ENCODE measurements at places on chromosomes 4 and X.
A peak's percentile ranks its signal among the peaks of the same experiment; 100 is the strongest.

DNA sequence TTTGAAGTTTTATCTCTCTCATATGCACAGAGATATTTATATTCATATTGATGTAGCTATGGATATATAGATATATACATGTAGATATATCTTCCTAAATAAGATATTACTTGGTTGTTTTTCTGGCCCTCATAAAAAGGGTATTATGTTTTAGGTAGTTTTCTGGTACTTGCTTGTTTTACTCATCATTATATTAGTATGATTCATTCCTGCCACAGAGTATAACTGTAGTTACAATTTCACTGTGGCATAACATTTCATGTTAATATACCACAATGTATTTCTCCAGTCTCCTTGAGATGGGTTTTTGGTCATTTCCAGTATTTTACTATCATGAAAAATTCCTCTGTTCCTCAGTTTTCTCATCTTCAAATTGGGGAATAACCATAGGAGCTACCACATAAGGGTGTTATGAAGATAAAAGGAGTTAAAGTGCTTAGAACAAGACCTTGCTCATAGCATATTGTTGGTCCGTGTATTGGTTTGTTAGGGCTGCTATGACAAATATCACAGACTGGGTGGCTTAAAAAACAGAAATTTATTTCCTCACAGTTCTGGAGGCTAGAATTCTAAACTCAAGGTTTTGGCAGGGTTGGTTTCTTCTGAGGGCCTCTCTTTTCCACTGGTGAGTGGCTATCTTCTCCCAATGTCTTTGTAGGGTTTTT, 129.7 kb downstream of the TMEM164 start:
- DNase-seq: no peak

GRCh38 chrX:152904151-152905080, 6.5 kb downstream of the ZNF185 start:
- peak; percentile 28 for DNase-seq

GRCh38 chr4:112327965-112328733, 31.0 kb downstream of the ALPK1 start:
- no peak for DNase-seq

DNA sequence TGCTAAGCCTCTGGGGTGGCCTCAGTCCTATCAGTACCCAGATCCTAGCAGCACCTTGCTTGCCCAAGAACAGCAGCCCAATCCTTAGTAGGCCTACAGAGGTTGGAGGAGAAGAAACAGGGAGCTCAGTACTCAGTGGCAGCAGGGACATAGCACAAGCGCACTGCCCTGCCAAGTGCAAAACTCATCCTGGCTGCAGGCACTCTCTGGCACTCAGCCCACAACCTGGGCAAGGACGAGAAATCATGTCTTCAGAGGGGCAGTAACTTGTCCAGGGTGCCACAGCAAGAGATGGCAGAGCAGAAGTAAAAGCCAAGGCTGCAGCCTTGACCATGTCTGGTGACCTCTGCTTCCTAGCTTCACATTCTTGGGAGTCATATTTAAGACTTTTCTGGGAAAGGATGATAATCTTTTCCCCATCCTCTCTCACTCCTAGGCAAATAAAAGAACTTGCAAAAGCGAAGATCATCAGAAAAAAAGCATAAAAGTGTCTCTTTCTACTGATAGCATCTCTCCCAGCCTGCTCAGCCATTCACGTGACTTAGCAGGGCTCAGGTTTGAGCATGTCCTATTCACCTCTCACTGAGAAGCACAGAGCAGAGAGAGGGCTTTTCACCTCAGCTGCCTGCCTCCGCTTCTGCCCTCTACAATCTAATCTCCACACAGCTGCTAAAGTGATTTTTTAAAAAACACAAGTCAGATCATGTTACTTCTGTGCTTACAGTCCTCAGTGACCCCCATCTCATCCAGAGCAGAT, 37.2 kb upstream of the MAGEA4 start:
- no peak for DNase-seq

- DNase-seq: no peak
Measured at GRCh38 chr4:47002580-47002979, 9.2 kb upstream of the GABRA4 start.

GRCh38 chr4:70768301-70768948, 46.7 kb downstream of the RUFY3 start:
- DNase-seq: no peak

- peak; percentile 6 for DNase-seq
Measured at GRCh38 chr4:16082426-16083240, 1.2 kb downstream of the PROM1 start.

- no peak for DNase-seq
Measured at GRCh38 chr4:134567461-134567860, 365.9 kb upstream of the PABPC4L start.

- peak; percentile 31 for DNase-seq
Measured at GRCh38 chrX:149825424-149825823, 43.7 kb downstream of the MAGEA9 start.

DNA sequence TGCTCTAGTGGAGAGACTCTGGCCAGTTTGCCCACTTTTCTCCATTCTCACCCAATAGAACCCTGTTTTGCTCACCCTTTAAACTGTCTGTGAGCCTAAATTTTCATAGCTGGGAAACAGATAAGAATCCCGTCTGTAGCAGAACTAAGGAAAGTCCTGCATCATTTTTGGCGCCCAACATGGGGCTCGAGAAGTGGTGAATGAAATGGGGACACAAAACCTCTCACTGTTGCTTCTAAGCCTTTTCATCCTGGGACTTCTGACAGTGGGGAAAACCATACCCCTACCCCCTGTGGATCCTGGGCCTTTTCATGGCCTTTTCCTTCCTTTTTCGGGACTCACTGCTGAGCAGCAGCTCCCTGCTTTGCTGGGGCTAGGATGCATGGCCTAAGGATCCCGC, 189.9 kb downstream of the INPP4B start:
- no peak for DNase-seq

GRCh38 chr4:51906167-51906958, 63.4 kb downstream of the DCUN1D4 start:
- DNase-seq: no peak

DNA sequence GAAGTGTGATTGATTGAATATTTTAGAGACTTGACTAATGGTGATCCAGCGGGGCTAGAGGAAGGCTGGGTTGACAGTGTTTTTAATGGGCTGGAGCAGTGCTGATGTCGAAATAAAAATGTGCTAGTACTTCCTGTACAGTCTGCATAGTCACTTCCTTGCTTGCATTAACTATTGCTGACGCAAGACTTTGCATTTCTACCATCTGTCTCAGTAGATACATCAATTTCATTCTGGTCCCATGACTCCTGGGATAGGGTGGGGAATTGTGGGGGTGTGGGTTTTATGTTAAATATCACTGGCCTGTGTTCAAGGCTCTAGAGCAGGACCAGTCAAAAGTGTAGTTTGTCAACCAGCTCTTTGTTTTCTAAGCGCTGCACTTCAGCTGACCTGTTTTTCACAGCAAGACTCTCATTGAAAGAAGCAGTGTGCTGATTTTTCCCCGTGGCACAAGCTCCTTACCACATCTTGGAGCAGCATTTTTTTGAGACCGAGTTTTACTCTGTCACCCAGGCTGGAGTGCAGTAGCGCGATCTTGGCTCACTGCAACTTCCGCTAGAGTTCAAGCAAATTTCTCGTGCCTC, 35.2 kb upstream of the PHEX start:
- no peak for DNase-seq

DNA sequence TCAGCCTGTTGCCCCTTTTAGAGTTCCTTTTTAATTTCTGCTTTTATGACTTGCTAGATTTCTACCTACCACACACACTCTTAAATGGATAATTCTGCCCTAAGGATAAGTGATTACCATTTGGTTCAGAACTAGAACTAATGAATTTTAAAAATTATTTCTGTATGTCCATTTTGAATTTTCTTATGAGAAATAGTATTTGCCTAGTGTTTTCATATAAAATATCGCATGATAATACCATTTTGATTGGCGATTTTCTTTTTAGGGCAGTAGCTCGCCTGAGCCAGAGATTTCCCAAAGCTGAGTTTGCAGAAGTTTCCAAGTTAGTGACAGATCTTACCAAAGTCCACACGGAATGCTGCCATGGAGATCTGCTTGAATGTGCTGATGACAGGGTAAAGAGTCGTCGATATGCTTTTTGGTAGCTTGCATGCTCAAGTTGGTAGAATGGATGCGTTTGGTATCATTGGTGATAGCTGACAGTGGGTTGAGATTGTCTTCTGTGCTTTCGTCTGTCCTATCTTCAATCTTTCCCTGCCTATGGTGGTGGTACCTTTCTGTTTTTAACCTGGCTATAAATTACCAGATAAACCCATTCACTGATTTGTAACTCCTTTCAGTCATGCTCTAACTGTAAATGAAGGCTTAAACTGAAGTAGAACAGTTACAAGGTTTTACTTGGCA, 7.8 kb downstream of the ALB start:
- DNase-seq: no peak

GRCh38 chrX:110245011-110245410, 72.9 kb downstream of the AMMECR1 start:
- no peak for DNase-seq

GRCh38 chr4:10730019-10730418, 45.5 kb upstream of the CLNK start:
- no peak for DNase-seq

DNA sequence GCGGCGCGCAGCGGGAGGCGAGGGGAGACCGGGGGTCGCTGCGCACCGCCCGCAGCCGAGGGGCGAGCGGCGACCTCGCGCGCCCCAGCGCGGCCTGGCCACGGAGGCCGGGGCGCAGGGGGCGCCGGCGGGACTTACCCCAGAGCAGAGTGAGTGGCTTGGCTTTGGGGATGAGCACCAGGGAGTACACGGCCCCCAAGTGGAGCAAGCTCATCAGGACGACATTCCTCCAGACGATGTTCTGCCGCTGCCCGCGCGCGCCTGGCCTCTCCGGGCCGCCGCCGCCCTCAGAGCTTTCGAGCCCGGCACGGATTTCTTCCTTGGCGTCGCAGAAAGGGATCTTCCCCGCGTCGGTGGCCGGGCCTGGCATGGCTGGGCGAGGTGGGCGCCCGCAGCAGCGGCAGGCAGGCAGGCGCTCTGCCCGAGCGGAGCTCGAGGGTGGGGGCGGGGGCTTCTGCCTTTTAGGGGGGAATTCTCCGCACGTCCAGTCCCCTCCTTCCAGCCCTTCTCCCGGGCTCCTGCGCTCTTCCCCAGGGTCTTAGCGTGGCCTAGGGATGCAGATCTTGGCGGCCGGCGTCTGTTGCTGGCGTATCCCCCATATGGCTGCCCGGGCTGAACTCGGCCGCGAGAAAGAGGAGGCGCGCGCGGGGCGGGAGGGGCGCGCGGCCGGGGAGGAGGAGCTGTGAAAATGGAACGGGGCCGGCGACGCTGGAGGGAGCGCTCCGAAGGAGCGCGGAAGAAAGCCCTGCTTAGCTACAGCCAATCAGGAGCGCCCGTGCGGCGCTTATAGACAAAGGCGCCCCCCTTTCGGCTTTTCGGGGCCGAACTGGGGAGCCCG, at the start of gene SCD5:
SCD5 (minus strand) TSS at position 629 of the 838 bp plus-strand sequence; CDS start at position 370, 259 bp downstream.
- DNase-seq: peak; percentile 28

- DNase-seq: no peak
Measured at GRCh38 chrX:40146262-40147125, 48.7 kb upstream of the BCOR start.

DNA sequence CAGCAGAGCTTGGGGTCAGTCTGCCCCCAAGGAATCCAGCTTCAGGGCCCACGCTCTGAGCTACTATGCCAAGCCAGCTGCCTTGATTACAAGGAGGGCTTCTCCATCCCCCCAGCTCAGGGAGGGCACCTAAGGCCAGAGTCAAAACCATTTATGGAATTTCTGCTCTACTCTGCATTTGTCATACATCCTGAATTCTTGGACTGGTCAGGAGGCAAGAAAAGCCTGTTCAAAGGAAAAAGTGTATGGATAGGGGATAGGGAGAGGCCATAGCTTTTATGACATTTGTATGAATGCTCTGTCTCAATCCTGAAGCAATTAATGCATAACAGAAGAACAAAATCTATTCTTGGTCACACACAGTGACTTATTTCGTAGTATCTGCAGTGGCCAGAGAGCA, 32.2 kb downstream of the EDNRA start:
- no peak for DNase-seq

DNA sequence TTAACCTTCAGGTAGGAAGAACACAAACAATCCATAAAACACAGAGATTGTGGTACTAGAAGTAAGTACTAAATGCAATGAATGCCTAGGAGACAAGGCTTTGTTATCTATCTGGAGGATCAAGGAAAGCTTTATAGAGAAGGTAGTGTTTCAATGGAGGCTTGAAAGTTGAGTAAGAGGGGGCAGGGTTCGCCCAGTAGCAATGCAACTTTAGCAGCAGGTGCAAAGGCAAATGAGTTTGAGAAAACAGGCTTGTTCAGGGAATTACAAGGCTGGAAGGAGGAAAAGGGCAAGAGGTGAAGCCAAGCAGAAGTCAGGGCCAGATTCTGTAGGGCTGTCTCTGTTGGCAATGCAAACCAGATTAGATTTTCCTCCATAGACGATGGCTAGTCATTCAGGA, 35.5 kb upstream of the AMELX start:
- no peak for DNase-seq

DNA sequence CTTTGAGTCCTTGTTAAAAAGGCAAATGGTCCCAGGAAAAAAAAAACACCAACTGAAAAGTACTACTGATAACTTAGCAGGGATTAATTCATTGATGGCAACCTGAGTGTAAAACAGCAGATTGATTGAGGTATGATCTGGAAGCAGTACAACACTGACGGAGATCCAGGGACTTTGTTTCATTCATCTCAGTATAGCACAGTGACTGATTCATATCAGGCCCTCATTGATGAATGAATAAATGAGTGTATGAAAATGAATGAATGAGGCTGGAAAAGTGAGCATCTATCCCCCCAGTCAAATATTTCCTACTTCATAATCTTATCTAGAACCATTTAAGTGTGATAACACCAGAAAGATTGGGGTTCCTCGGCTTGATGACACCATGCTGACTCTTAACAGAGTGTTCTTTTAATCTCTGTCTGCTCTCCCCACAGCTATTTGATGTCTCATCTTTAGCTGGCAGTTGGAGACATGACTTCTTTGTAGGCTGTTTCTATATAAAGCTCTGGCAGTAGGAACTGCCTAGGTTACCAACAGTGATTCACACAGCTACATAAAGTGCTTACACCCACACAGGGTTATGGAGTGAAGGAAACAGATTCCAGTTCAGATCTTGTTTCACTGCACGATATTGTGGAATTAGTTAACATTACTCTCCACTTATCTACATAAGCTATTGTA, 18.6 kb upstream of the RNF128 start:
- no peak for DNase-seq

DNA sequence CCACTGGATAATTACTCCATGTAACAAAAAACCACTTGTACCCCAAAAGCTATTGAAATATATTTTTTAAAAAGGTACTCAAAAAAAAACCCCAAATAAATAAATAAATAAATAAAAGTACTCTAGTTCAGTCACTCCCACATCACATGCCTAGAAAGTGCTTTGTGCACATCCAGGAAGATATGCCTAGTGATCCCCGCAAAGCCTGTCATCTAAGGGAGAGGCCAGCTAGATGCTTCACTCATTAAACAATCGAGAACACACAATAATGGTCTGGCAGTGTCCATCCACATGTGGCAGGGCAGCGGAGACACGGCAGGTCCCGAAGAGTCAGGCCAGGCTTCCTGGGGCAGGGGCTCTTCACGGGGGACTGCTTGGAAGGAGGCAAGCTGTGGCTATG, 47.6 kb downstream of the RAB33B start:
- no peak for DNase-seq

All from stimulated activated CD4-positive, alpha-beta T cell treated with anti-CD3 and anti-CD28 coated beads, Interleukin-2, amount 100 ng/mL, for 48 hours (primary cell).